ENCODE measurements at places on chromosomes 2 and 18.

GRCh38 chr2:16635791-16636699 lies 29.6 kb downstream of the CYRIA start:
- DNase-seq: peak; percentile 14

DNA sequence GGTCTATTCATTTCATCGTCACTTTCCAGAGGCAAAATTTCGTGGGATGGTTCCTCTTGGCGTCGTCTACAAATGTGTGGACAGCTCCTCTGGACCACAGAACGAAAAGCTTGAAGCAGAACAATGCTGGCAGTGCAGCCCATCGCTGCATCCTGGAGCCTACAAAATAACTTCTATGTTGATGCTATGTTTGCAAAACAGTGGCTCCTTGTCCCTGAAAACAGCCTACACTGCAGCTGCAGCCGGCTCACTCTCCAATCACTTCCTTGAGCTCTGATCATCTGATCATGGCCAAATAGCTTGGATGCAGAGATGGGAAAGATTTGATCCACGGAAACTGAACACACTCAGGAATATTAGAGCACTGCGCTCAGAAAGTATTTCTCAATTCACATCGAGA lies 60.0 kb downstream of the DOCK10 start:
- no peak for DNase-seq

DNA sequence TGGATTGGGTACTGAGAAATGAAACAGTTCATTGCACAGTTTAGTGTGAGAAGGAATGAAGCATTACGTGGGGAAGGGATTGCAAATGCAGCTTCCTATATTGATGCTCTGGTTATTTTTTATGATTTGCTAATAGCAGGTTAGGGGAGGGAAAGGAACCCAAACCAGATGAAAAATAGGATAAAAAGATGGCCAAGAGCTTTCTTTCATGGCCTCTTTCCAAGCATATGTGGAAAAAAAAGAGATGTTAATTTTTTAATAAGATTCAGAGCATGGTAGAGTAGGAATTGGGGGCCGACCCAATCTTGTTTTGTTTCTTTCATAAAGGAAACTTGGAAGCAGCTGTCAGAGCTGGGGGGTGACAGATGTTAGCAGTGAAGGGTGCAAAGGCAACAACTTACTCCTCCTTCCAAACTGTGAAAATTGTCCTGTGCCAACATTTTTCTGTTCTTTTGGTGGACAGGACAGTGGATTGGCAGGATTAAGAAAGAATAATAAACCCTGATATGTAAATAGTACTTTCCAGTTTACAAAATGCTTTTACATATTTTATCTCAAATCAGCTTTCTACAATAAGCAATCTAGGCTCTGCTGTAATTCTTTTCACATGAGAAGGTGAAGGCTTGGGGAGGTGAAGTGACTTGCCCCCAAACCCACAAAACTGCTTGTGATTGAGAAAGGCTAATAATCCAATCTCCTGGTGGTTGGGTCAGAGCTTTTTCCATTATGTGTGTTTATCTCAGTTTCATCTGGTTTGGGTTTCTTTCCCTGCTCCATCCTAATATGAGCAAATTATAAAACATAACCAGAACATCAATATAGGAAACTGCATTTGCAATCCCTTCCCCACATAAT lies 270.1 kb downstream of the ETAA1 start:
- no peak for DNase-seq

DNA sequence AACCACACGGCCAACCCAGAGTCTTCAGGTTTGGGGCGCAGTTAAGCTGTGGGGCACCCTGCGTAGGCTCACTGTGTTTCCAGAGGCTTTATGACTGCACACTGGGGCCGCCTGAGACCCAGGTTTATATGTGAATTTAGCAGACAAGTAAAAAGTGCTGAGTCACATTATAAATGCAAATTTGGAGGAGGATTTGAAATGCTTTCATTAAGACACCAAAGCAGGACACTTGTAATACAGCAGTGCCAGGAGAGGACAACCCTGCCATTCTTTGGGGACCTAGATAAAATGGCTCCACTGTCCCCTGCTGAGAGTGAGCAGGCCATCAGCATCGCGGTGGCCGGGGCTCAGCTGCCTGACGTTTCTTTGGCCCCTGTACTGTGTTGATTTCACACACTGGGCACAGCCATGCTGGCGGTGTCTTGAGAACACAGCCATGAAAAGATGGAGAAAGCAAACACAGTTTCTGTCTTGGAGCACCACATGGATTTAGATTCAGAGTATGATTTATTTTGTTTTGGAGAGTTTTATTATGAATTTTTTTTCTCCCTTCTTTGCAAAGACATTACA lies 10.2 kb downstream of the ACKR3 start:
- DNase-seq: no peak

- DNase-seq: no peak
Measured at GRCh38 chr2:191610756-191611155, 67.2 kb upstream of the NABP1 start.

DNA sequence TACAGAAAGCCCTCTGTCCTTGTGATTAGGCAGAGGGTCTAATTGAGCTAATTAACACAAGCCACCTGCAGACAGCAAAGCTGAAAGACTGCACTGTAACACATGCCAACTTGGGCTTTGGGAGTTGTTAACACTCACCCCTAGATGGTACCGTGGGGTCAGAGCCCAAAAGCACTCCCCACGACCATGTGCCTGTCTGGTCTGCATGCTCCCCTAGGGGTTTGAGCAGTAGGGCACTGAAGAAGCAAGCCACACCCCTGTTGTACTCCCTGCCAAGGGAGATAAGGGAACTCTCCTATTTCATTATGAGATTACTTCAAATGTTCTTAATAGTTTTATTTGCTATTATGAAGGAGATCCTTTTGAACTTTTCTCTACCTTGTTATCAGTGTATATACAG lies 560.1 kb upstream of the FSHR start:
- no peak for DNase-seq

GRCh38 chr2:68465081-68465916 lies 1.8 kb downstream of the FBXO48 start:
- peak; percentile 50 for DNase-seq

GRCh38 chr18:23585007-23585871 lies 1.1 kb downstream of the NPC1 start:
- peak; percentile 12 for DNase-seq

GRCh38 chr18:35239314-35239713 lies 1.5 kb upstream of the ZNF397 start:
- DNase-seq: no peak

Measured in fibroblast of skin of abdomen (primary cell).